ENCODE measurements at places on chromosomes 16 and 17.

GRCh38 chr17:39598047-39598481 lies 9.7 kb downstream of the NEUROD2 start:
- no peak for DNase-seq

DNA sequence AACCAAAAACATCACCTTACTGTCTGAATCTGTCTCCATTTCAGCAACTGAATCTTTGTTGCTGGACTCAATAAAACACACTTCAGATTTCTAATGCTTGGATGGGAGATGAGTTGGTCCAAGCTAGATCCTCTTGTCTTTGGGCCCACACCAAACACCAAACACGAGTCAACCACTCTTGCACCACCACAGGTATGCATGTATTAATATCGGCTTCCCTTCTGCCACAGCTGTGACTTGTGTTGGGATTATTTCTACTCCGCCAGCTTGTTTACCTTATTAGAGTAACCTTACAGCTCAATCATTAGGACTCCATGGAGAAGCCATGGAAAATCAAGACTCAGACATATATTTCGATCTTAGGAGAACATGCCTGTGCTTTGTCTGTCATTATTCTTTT lies 49.9 kb downstream of the XYLT1 start:
- DNase-seq: no peak

DNA sequence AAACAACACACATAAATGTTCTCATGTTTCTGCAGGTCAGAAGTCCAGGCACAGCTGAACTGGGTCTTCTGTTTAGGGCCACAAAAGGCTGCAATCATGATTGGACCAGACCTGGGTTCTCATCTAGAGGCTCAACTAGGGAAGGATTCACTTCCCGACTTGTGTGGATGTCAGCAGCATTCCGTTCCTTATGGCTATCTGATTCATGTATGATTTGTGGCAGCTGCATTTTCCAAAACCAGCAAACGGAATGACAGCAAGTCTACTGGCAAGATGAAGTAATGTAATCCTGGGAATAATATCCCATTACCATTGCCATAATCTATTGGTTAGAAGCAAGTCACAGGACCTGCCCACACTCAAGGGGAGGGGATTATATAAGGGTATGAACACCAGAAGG lies 22.1 kb downstream of the CEP112 start:
- DNase-seq: no peak

- no peak for DNase-seq
Measured at GRCh38 chr16:27677263-27677662, 127.3 kb downstream of the KATNIP start.

DNA sequence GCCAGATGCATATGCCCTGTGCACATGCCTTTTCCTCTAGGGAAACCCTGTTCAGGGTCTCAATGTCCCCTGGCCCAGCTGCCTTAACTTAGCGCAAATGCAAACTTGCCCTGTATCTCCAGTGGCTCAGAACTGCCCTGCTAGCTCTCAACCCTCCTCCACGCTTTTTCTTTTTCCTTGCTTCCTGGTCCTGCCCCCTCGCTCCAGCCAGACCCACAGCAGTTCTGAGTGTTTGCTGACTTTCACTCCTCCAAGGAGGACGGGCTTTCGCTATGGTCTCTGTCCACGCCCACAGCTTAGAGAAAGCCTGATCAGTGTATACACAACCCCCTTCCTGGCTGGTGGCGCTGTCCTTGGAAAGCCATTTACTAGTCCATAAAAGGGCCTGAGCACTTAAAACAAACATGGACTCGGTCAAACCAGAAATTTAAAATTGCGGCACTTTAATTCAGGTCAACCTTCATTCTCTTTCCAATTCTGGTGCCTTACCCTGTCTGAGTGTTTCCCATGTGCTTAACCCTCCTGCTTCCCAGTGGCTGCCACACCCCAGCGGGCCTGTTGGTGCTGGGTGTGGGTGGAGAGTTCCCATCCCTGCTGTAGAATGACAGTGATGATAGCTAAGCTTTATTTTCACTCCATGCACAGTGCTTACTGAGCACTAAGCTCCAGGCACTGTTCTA lies 15.6 kb upstream of the TMEM98 start:
- DNase-seq: no peak

DNA sequence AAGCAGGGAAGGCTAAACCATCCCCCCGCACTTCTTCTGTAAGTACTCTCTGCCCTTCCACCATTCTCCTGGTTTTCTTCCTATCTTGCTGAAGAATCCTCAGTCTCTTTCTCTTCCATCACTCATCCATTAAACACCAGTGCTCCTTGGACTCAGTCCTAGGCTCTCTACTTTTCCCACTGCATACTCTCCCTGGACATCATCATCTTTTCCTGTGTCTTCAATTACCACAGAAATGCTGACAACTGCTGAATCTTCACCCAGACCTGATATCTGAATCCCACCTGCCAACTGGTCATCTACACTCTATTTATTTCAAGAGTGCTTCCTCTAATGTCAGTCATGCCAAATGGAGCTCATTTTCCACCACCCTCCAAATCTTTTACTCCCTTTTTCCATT lies 53.8 kb upstream of the ARL6IP1 start:
- DNase-seq: no peak

GRCh38 chr17:17778308-17779014 lies 58.3 kb downstream of the SREBF1 start:
- no peak for DNase-seq

DNA sequence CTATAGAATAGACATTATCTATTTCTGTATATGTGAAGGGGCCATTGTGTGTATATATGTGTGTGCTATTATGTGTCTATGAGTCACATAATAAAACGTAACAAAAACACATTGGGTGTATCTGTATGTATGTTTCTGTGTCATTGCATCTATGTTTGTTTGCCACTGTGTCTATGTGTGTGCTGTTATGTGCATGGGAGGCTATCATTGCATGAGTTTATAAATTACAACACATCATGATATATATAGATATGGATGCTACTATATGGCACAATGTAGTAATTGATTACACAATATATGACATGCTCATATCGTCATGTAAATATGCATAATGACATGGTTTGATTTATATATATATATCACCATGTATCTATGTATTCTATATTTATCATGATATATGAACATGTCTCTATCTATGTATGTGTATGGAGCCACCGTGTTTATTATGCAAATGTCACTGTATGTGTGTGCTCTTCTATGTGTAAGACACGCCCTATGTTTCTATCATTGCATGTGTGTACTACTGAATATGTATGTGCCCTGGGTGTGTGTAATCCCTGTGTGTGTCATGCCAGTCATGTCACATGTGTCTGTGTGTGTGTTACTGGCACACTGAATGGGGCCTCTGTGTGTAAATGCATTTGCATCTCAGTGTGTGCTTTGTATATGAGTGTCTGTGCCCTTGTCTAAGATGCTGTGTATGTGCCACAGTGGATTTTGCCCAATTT lies 1.4 kb upstream of the TSPOAP1 start:
- peak; percentile 51 for DNase-seq

GRCh38 chr16:2717383-2718263 lies 2.4 kb downstream of the PRSS27 start:
- no peak for DNase-seq

DNA sequence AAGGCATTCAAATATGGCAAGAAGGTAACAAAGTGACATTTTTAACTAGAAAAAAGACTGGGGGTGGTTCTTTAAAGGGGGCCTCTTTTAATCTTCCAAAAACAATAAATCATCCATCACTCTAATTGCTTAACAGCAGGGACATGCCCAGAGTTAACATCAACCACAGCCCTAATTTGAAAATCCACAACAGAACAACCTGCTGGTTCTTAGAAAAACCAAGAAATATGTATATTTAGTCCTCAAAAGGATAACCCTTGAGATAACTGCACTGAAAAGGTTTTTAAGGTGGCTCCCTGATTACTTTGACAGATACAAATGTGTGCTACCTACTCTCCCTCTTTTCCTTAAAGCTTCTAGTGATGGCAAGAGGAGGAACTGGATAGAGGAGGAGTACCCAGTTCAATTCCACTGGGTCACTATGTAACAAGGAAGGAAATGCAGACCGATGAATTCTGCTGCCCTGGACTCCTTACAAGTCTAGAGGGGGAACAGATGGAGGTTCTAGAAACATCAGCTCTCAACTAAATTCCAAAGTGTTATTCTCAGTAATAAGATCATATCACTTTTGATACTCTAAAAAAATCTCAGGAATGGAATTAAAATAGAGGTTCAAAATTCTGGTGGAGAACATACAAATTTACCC lies 54.3 kb downstream of the N4BP1 start:
- DNase-seq: no peak

DNA sequence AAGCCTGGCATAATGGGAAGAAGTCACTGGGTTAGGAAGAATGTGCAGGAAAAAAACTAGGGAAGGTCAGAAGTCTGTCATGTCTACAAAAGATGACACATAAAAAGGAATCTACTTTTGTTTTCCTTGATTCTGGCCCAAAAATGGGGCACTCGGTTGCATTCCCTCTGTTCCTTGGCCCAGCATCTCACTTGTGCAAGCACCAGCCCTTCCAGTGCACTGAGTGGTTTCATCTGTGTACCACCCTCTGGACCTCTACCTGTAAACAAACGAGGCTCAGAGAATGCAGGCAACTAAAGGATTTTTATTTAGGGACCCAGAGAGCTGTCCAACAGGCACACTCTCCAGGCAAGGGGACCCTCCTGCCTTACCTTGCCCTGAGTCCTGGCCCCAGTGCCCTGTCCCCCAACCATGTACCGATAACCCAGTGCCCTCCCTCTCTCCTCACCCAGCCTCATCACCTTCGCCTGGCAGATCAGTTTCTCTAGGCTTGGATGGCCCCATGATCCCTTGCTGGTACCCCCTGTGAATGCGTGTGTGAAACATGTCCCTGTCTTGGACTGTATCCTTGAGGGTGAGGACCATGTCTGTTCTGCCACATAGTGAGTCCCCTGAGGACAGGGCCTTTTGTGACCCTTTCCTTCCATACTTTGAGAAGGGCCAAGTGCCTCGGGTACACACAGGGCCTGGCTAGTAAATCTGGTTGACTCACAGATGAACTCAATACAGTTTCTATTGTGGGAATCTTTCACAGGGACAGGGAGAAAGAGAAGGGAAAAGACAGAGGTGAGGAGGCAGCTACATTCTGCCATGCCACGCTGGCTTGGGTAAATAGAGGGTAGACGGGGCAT lies 13.3 kb downstream of the NXPH3 start:
- no peak for DNase-seq

- no peak for DNase-seq
Measured at GRCh38 chr17:41211845-41212466, 14.5 kb upstream of the KRTAP9-2 start.

GRCh38 chr17:79340333-79341221 lies 266.0 kb downstream of the ENGASE start:
- DNase-seq: peak; percentile 20

DNA sequence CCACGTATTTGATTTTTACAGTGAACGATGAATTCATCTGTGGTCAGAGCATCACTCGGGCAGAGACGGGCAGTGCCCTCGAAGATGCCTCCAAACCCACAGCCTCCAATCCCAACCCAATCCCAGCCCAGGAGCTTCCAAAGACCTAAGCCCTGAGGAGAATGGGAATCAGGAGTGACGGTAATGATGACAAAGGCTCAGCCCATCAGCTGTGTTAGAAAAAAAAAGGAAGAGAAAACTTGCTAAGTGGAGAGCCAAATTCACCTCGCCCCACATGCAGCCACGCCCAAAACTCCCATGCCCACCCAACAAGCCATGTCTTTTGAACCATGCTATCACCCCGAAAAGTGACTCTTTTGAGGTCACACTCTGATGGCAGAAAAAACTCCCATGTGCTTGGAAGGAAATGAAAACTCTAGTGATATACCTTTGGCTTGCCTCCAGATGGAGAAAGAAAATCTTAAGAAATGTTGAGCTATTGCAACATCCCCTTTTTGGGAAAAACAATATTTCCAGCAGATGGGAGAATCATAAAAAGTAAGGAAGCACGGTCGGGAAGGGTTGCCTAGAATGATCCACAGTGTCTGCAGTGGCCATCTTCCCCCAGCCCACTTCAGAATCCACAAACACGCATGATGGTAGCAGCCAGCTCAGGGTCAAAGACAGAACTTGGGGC lies 37.7 kb downstream of the XYLT1 start:
- no peak for DNase-seq

DNA sequence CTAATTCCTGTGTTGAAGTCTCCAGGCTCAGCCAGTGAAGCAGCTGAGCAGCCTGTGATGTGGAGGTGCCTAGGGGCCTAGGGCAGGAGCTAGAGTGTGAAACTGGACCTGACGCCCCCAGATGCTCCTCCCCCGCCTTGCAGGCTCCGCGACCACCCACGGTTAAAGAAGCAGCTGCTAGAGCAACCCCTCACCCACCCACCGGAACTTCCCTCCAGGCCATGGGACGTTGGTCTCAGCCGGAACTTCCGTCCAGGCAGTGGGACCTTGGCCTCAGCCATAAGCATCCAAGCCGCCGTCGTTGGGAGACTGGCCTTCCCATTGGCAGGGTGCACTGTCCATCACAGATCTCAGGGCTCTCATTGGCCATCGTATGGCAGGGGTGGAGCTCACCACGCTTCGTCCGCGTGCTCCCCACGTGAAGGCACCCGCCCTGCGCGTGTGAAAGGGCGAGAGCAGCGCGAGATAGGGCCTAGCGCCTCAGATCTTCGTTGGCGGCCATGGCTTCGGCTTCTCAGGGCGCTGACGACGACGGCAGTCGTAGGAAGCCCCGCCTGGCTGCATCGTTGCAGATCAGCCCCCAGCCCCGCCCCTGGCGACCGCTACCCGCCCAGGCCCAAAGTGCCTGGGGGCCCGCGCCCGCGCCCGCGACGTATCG lies at the start of gene ADAD2:
Gene ADAD2, plus strand, starts transcription at position 427 of the 658 bp plus-strand sequence. Its CDS starts 74 bp downstream, at position 501.
- no peak for DNase-seq

DNA sequence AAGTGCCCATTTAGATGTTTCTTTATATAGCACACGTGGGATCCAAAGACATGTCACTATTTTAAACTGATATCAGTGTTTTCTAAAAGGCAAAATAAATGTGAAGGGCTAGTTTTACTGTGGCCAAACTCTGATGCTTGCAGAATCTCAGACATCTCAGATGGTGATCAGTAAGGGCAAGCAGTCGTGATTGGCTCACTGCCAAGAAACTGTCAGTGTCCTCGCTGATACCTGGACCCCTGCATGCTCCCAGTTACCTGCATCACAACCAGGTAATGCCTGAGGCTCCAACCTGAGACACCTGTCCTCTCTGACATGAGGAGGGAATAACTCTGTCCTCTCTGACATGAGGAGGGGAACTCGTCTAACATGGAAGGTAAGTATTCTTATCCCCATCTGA lies 114.0 kb downstream of the SPECC1 start:
- DNase-seq: no peak

DNA sequence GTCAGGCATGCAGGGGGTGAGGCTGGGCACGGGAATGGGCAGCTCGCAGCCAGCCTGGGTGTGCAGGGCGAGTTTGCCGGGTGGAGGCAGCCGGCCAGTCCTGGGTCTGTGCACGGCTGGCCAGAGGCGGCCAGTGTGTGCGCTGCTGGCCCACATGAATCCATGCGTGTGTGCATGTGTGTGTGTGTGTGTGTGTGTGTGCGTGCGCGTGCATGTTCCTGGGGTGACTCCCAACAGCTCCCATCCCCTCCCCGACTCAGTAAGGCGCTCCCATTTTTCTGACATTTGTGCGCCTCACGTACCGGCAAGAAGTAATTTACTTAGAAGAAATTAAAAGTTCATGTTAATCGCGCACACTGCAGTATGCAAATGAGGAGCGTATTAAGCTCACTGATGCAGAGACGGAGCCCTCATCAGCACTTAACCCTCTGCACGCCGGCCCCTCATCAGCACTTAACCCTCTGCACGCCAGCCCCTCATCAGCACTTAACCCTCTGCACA lies 55.4 kb upstream of the ACSF3 start:
- DNase-seq: no peak

- DNase-seq: no peak
Measured at GRCh38 chr16:87569601-87570571, 32.4 kb upstream of the JPH3 start.
